ENCODE measurements at places on chromosomes 16 and 17. TPM values are rescaled to one million over a fixed set of nuclear protein-coding genes. Genes with fewer than 3 reads are reported as not detected.

Gene TBC1D3G
- 0.86 TPM for total RNA-seq

Gene DNAH3
- total RNA-seq = not detected

Gene HOXB4
- total RNA-seq = 0.44 TPM

Gene MMP28
- total RNA-seq = 22.3 TPM

Gene SETD1A
- total RNA-seq = 15.8 TPM

Gene KRT35
- not detected for total RNA-seq

Gene MYH10
- total RNA-seq = 43.4 TPM

Gene GINS2
- 6.9 TPM for total RNA-seq

Gene SEC14L1
- total RNA-seq = 25.8 TPM

Gene PLCG2
- total RNA-seq = 5.2 TPM

Gene CCL1
- total RNA-seq = not detected

Gene GSDMA
- 0.77 TPM for total RNA-seq

Gene OR1A1
- total RNA-seq = not detected

Gene DDX52
- 37.8 TPM for total RNA-seq
